ENCODE measurements at places on chromosomes 5 and 9.

DNA sequence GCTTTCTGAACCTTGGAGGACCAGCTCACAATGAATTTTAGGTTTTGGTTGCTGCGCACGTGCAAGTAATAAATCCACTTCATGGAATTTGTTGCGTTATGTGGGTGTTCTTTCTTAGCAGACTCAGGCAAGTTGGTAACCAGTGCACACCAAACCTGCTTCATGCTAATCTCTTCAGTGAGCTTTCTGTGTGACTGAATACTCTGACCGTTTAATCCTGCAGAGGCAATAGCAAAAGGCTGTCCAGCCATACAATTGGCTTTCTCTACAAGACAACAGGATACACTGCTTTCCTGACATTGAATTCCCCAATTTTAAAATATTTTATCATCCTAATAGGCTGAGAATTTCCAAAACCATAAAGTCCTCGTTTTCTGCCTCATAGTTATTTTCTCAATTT lies 10.3 kb downstream of the UGT3A2 start:
- no peak for DNase-seq

DNA sequence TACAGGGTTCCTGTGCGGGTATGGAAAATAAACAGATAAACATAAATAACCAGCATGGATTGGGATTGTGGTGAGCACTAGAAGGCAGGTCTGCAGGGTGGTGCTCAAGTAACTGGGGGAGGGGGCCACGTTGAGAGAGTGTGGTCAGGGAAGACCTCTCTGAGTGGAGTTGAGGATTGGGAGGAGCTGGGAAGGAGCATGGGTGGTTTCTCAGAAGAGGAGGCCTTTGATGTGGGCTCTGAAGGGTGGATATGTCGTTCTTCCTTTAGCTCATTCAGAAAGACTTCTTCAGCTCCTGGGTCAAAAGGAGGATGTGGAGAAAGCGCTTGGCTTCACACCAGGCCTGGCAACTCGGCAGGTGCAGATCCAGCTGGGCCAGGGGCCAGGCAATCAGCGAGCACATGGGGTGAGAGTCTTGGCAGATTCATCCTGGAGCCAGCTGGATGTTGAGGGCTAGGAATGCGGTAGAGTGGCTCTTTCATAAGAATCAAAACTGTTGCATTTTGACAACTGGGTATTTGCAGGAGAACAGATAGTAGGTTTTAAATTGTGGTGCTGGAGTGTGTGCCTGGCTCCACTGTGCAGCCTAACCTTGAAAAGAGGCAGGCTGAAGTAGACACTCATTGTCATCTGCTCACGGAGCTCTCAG lies 71.7 kb downstream of the PCSK5 start:
- DNase-seq = no peak

DNA sequence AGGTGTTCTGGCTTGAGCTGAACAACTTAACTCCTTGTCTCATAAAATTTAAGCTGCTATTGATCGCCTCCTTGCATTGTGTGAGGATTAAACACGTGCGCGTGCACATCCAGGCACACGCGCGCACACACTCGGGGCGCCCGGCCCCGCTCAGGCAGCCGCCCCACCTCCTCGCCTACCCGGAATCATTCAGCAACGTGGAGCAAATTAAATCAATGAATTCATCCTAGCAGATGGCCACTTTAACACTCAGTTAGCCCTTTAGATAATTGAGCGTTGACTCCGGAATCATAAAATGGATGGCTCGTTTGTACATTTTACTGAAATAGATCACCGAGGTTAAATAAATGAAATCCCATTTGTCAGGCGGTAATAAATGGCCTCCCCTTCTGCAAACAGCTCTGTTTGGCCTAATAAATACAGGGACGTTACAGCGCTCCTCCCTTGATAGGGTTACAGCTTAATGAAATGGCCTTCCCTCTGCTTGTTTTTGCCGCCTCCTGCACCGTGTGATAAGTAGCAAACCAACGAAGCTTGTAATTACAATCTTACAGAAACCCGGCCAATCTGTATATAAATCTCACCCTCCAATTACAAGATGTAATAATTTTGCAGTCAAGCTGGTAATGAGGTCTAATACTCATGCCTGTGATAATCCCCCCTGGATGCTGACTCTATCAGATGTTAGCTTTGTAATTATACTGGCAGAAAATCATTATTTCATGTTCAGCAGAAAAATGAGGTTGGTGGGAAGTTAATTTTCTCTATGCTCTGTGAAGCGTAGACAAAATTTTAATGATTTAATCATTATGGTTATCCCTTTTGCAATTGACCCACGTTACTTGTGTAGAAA lies 229.7 kb upstream of the IRX4 start:
- no peak for DNase-seq

GRCh38 chr9:33818167-33818846 lies 1.3 kb downstream of the UBE2R2 start:
- peak; percentile 4 for DNase-seq

DNA sequence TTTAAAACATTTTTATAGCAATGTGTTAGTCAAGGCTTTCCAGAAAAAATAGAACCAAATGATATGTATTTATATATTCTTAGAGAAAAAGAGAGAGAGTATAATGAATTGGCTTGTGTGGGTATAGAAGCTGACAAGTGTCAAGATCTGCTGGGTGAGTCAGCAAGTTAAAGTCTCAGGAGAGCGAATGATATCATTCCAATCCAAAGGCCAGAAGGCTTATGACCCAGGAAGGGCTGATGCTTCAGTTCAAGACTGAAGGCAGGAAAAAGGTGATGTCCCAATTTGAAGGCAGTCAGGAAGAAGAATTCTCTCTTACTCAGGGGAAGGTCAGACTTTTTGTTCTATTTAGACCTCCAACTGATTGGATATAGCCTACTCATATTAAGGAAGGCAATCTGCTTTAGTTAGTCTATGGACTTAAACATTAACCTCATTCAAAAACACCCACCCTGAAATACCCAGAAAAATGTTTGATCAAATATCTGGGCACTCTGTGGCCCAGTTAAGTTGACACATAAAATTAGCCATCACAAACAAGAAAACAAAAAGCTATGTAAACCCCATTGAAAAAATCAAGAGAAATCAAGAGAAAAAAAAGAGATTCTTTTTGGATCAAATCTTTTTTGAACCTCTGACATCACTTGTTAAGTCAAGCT lies 189.6 kb downstream of the PIK3R1 start:
- DNase-seq = no peak

DNA sequence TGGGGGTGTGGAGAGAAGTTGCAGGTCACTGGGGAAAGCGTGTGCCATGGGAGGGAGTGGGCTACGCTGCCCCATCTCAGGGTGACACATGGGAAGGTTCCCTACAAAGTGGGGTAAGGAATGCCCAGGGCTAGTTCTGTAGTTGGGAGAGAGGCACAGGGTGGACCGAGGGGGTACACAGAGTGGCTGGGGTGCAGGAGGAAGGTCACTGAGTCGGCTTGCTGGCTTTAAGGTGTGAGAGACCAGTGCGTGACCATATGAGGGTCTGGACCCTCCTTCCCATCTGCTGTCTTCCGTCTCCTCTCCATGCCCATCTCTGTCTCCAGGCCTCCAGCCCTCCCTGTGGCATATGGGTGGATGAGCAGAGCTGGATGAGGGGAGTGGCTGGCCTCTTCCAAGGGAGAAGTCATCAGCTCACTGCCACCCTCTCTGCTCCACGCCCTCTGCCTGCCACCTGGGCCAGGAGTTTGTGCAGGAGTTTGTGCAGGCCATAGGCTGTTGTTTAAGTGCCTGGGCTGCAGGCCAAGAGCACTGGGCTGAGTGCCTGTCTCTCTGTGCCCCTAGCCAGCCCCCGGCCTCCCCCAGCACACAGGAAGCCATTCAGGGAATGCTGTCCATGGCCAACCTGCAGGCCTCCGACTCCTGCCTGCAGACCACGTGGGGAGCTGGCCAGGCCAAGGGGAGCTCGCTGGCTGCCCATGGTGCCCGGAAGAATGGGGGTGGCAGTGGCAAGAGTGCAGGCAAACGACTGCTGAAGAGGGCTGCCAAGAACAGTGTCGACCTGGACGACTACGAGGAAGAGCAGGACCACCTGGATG lies 96.8 kb downstream of the PHF2 start:
- no peak for DNase-seq

- no peak for DNase-seq
Observed at GRCh38 chr9:96619124-96619465, 548 bp downstream of the CDC14B start.

- no peak for DNase-seq
Observed at GRCh38 chr5:8561224-8561840, 692.4 kb downstream of the MTRR start.
